Neural crest cell (in vitro differentiated cells): ENCODE measurements at places on chromosomes 7 and 10.
A peak's percentile ranks its signal among the peaks of the same experiment; 100 is the strongest.

DNA sequence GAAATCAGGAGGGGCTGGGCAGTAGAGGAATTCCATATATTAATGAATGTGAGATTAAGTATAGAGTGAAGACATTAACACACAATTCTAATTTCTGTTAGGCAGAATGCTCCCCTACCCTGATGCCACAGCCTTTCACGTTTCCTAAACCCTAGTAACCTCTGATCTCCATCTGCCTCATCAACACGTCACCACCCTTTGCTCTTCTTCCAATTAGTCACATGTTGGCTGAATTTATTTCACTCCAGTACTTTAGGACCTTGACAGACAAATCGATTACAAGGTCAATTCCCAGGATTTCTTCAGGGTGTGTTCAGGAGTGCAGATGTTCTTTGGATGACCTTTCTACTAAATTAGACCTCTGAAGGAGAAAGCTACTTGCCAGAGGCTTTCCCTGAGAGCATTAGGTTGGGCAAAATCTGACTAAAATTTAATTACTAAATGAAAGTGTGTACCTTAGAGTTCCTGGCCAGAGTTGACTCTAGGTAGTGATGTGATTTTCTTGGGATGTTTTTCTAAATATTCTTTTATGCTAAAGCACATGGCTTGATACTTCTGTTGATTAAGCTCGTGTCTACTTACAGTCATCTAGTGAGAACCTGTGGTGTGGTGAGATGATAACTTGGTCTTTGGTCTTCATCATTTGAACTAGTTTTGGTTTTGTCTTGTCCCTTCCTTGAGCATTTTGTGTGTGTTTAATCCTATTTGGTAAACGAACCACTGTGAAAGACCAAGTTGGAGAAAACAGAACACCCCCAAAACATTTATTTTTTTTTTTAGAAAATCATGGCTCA lies 12.7 kb downstream of the AGR2 start:
- DNase-seq: no peak

DNA sequence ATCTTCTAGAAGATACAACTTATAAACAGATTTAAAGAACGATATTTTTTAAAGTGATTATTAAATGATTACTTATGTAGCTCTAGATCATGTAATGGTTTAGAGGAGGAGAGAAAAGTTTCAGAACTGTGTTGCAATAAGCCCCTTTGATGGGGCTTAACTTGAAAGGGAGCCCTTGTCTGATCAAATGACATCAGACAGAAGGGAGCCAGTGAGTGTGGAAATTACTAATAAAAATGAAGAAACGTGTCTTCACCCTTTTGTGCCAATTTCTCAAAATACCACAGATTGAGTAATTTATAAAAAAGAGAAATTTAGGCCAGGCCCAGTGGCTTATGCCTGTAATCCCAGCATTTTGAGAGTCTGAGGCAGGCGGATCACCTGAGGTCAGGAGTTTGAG lies 318.2 kb downstream of the EXOC4 start:
- DNase-seq: no peak

DNA sequence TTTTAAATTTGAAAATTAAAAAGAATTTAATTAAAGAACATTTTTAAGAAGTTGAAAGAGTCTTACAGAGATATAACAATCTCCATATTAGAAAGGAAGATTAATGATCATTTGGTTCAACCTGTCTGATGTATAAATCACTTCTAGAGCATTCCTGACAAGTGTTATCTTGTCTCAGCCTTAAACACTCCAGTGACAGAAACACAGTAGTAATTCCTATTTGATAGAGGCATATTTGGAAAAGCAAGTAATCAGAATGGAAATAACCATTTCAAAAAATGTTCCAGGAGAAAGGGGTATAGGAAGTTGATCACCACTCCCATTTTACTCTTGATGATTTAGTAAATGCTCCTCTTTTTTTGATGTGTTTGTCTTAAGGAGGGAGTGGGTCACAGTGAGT lies 213.1 kb upstream of the FAM3C start:
- no peak for DNase-seq

- DNase-seq: no peak
These were observed 767.9 kb downstream of the GRID1 start for GRCh38 chr10:85598646-85599045.

DNA sequence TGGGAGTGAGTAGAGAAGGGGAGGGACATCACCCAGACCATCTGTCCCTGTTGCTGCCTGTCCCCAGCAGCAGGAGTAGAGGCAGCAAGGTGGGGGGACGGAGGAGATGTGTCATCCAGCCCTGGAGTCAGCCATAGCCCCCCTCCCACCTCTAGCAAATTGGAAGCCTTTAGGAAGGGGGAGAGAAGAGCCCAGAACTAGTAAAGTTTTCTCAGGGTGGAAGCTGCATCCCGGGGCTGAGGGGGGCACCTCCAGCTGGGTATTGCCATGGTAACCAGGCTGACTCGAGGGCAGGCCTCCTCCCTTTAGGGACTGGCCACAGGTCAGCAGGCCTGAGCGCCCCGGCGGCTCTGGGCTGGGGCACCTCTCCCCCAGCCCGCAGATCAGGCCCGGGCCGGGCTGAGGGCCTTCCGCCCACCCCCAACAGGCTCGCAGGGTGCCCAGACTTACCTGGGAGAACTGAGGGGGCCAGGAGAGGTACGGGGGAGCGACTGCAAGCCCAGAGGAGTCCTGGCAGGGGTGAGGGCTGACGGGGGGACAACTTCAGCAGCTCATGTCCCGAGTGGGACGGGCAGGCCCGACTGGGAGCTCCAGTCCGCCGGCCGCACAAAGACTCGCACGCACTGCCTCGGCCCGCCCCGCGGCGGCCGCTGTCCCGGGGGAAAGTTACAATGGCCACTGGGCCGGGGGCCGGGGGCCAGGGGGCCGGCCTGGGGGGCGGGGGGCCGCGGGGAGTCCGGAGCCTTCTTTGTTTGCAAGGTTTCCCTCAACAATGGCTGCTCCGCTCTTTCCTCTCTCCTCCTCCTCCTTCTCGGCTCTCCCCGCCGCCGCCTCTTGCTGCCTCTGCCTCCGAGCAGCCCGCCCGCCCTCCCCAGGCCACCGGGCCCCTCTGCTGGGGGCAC lies 6.0 kb downstream of the LDB1 start:
- no peak for DNase-seq

DNA sequence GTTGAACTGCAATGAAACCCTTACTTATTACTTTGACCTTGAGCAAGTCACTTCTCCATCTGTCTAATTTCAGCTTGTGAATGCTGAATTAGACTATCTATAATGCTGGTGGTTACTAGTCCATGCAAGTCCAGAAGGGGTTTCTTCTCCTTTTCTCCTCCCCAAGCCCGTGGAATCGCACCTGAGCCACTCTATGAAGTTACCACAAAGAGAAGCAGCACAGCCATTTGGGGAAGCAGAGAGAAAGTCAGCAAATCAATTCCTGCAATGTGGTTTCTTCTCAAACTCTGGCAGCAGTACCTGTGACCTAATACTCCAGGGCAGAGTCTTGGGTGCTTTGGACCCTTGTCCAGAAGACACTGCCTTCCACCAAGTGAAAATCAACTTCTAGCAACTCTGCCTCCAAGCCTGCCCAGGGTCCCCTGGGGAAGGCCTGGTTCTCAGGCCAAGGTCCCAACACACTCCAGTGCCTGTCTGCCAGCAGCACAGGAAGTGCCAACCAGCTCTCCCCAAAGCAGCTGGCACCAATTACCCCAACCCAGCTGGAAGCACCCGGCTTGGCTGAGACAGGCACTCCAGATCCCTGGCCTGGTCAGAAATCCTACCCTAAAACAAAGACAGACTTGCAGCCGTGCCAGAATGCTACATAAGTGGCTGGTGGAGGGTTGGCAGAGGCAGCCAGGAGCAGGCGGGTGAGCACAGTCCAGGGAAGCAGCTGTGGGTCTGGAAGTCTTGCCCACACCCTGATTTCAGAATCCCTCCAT lies 200.3 kb downstream of the LSM5 start:
- DNase-seq: no peak

GRCh38 chr10:114879541-114880158 lies 58.1 kb downstream of the FHIP2A start:
- peak; percentile 59 for DNase-seq

- DNase-seq: no peak
These were observed 679.4 kb upstream of the C7orf33 start for GRCh38 chr7:147911201-147911601.
